ENCODE measurements at places on chromosomes 7 and 10.

DNA sequence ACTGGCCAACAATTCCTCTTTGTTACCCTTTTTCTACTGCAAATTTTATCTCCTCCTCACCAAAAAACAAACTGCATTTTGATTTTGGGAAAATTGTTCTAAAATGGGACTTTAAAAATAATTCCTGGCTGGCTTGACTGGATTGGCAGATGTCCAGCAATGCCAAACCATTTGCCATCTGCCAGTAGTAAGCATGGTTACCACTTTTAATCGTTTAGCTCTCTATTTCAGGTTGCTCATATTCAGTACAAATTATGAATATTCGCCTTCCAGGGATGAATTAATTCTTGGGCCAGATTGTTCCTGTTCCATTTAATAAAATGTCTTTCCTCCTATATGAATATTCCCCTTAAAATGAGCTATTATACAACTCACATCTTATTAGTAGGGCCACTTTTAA lies 35.7 kb downstream of the SMNDC1 start:
- no peak for DNase-seq

- peak; percentile 91 for DNase-seq
These were observed 1254.6 kb upstream of the CELF2 start for GRCh38 chr10:9762966-9763656.

GRCh38 chr7:144048648-144049047 lies at the start of gene OR2A5:
Gene OR2A5 (plus strand): TSS chr7:144048948. CDS start chr7:144050402, 1,454 bp downstream.
- no peak for DNase-seq

GRCh38 chr10:29471544-29471859 lies 163.3 kb downstream of the SVIL start:
- peak; percentile 90 for DNase-seq

DNA sequence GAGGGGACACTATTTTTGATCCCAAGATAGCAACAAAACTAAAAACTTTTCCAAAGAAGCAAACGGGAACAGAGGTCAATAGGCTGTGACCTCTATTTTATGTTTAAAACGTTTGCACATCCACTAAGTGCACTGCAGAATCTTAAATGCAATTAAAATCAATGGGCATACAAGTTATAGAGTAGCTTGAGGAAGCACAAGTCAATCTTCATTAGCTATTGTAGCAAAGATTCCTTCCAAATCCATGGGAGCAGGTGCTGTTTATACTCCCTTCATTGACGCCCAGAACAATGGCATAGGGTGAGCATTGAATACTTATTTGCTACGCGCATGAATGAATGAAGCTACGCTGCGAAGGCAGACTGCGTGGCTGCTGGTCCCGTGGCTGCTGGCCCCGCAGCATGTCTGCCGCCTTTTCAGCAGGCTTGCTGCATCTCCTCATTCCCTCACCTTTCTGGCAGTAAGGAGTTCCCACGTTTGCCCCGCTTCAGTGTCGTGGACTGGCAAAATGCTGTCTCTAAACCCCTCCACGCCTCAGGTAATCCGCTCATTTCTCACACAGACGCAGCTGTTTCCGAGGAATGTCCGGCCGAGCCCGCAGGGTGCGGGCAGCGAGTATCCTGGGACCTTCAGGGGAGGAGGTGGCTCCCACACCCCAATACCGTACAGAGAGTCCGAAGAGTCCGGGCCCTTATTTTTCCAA lies 754 bp upstream of the PHYHIPL start:
- DNase-seq = no peak

- peak; percentile 54 for DNase-seq
These were observed 37.3 kb upstream of the SAMD9L start for GRCh38 chr7:93185303-93186027.

DNA sequence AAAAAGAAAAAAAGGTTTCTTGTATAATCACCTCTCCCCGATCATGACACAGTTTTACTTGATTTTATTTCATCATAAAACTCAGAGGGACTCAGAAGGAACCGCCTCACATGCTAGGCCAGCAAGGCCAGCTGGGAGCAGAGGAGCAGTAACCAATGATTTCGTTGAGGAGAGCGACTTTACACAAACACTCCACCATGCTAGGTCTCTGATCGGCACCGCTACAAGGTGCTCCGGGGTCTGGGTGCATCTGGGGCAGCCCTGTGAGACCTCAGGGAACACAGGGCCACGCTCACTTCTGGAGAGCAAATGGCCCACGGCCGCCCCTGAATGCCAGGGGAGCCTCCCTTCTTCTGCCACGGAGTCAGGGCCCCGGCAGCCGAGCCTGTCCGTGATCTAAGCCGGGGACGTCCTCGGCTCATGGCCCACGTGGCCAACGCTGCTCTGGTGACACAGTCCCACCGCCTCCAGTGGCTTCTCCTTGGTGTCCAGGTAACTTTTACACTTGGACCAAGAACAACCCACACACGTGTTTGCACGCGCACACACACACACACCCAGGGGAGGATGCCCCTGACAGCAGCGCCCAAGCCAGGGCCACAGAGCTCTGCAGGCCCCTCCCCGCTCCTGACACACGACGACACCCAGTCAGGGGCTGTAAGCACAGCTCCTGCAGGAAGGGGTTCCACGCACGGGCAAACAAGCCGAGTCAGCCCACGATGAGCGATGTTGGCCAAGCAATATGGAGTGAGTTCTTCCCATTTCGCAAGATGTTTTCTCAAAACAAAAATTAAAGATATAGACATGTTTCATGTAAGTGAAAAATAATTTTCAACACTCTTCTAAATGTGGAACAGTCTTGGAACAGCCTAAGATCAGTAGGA lies 332.3 kb downstream of the DNAJB6 start:
- no peak for DNase-seq

DNA sequence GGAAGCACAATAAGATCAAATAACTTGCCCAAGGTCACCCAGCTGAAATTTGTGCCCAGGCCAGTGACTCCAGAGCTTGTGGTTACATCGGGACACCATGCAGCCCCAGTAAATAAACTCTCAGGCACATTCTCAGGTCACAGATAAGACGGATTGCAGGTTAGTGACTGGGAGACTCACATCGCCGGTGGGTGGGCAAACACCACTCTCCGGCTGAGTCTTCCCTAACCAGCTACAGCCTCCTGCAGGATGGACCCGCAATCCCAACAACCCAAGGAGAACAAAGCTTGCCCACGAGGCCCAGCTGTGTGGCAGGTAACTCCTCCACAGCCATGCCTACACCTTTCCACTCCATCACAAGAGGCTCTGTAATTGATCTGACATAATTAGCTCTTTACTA lies 81.7 kb upstream of the EFCAB10 start:
- DNase-seq = no peak

GRCh38 chr10:132662186-132662920 lies 123.6 kb downstream of the NKX6-2 start:
- no peak for DNase-seq

DNA sequence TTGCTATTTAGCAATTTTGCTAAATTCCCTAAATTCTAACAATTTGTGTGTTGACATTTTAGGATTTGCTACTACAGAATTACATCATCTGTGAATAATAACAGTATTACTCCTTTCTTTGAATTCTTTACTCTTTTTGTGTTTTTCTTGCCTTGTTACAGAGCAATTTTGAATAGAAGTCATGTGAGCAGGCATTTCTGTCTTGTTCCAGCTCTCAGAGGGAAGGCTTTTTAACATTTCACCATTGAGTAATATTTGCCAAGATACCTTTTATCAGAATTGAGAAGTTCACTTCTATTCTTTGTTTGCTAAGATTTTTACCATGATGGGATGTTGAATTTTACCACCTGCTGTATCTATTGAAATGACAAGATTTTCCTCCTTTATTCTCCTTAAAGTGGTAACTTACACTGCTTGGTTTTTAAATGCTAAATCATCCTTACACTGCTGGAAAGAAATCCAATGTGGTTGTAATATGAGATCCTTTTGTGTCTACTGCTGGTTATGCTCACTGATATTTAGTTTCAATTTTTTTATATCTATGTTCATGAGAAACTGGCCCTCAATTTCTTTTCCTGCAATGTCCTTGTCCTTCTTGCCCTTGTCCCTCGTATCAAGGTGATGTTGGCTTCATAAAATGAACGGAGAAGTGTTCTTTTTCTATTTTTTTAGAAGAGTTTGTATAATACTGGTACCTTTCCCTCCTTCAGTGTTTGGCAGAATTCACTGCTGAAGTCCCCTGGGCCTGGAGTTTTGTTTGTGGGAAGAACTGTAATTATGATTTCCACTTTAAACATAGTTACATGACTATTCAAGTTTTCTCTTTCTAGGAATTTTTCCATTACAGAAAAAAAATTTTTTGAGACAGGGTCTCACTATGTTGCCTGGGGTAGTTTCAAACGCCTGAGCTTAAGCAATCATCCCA lies 50.3 kb upstream of the ATP6V0A4 start:
- DNase-seq = peak; percentile 18

GRCh38 chr7:81062755-81063154 lies 143.9 kb upstream of the SEMA3C start:
- DNase-seq = no peak

- DNase-seq = no peak
These were observed 501.6 kb downstream of the TCERG1L start for GRCh38 chr10:130809761-130810515.
